ENCODE measurements at places on chromosomes 7 and 10. TPM values are rescaled to one million over a fixed set of nuclear protein-coding genes. Genes with fewer than 3 reads are reported as not detected.

Gene TBX20
- total RNA-seq, result not detected

Gene DYDC2
- total RNA-seq, result 0.14 TPM

Gene OPALIN
- not detected for total RNA-seq

Gene GNGT1
- not detected for total RNA-seq

Gene OR2A1
- not detected for total RNA-seq

Gene SPDYE2B
- not detected for total RNA-seq

Gene CHST3
- total RNA-seq, result 23.9 TPM

Gene FBXO24
- 0.27 TPM for total RNA-seq

Gene MKI67
- 72.8 TPM for total RNA-seq

Gene NKX1-2
- total RNA-seq, result 5.5 TPM

Gene POT1
- 22.2 TPM for total RNA-seq

Gene CYP3A4
- total RNA-seq, result not detected

Gene SFTPA2
- total RNA-seq, result not detected

Gene CLDN3
- not detected for total RNA-seq

Gene CPA5
- total RNA-seq, result 0.25 TPM

Gene IQCE
- 12.2 TPM for total RNA-seq

Gene LUC7L2
- 67.2 TPM for total RNA-seq

Gene NPC1L1
- not detected for total RNA-seq

Gene CASP2
- total RNA-seq, result 23.9 TPM

Gene FKBP6
- not detected for total RNA-seq

Gene ORAI2
- total RNA-seq, result 7.5 TPM

Gene EN2
- not detected for total RNA-seq

Gene CCDC3
- 0.32 TPM for total RNA-seq

Gene NANOS1
- 0.78 TPM for total RNA-seq

Gene MYH16
- total RNA-seq, result 1.3 TPM

Gene PAX4
- total RNA-seq, result not detected

Gene ACTR3C
- total RNA-seq, result 2.9 TPM

Gene ACTL6B
- not detected for total RNA-seq

Gene WEE2
- not detected for total RNA-seq

Gene ANLN
- 168 TPM for total RNA-seq

Gene ARHGAP19
- 12.3 TPM for total RNA-seq

Gene CCL24
- not detected for total RNA-seq

Gene CPA2
- total RNA-seq, result 0.17 TPM

Gene NPSR1
- not detected for total RNA-seq

Gene CCDC136
- total RNA-seq, result 2.4 TPM

Gene ORC5
- 23.0 TPM for total RNA-seq

Gene ST8SIA6
- total RNA-seq, result not detected

Gene GNAT3
- not detected for total RNA-seq

Gene ZNF735
- total RNA-seq, result not detected

Gene SRGN
- 0.10 TPM for total RNA-seq

Gene LARP4B
- total RNA-seq, result 44.3 TPM

Gene CAMK2B
- 1.5 TPM for total RNA-seq

Gene TMEM130
- total RNA-seq, result not detected

Gene PIK3CG
- total RNA-seq, result not detected
